T-helper 2 cell (primary cell): ENCODE measurements at places on chromosomes 16 and 17.

DNA sequence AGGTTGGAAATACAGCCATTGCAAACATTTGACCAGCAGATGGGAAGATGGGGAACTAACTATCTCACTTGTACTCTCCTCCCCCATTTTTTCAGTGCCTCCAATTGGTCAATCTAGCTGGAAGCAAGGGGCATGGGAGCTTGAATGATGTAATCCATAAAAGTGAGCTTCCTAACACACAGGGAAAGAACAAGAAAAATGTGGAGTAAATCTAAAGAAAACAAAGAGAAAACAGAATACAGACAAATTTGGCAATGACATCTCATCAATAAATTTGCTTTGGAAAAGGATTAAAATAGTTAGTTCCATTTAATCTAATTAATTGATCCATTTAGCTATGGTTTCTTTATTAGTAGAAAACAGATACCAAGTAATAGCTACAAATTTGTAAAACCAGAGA lies 592.6 kb upstream of the SOX9 start:
- DNase-seq = no peak

- no peak for DNase-seq
Measured at GRCh38 chr16:83233153-83233552, 574.6 kb upstream of the HSBP1 start.

GRCh38 chr16:71431991-71432390 lies 9.9 kb downstream of the TLE7 start:
- DNase-seq = no peak

DNA sequence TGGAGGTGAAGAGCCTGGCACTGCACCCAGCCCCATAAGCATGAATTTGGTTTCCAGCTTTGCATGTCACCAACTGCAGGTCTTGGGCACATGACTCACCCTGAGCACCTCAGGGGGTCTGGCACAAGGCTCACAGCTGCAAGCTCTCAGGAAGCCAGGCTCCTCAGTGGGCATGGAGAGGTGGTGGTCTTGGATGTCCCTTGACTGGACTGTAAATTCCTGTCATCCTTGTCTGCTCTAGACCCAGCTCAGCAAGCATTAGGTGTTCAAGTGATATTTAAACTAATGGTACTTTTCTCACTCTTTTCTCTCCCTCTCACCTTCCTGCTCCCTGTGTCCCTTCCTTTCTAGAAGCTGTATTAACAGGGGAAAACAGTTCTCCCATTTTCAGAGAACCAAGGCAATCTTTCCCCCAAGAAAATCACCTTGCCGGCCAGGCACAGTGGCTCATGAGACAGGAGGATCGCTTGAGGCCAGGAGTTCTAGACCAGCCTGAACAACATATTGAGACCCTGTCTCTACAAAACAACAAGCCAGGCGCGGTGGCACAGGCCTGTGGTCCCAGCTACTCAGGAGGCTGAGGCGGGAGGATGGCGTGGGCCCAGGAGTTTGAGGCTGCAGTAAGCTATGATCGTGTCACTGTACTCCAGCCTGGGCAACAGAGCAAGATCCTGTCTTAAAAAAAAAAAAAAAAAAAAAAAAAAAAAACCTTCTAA lies 5.1 kb upstream of the KIFC3 start:
- DNase-seq = no peak

DNA sequence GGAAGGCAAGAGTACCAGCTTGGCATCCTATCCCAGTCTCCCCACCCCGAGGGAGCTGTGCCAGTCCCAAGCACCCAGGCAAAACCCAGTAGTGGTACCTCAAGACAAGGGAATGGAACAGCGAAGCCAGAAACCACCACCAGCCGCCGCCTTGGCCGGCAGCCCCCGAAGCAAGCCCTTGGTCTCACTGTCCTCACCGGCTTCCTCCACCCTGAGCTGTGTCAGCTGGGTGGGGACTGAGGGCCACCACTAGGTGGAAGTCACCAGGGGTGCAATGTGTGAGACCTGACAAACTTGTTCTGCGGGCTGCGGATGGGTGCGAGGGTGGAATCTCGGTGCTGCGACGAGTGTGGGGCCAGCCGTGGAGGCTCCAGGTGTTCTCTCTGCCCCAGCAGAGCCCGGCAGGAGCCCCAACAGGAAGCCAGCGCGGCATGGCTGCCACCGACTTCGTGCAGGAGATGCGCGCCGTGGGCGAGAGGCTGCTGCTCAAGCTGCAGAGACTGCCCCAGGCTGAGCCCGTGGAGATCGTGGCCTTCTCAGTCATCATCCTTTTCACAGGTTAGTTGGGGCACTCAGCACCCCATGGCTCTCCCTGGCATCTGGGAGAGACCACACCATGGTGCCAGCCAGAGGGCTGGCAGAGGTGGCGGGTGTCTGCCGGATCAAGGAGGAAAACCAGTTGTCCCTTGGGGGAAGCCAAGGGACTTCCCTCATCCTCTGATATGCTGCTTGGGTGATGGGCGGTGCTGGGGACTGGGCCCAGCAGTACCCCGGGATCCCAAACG lies 6.7 kb downstream of the SMIM5 start:
- no peak for DNase-seq

GRCh38 chr17:12744298-12744697 lies 45.0 kb upstream of the ARHGAP44 start:
- no peak for DNase-seq

DNA sequence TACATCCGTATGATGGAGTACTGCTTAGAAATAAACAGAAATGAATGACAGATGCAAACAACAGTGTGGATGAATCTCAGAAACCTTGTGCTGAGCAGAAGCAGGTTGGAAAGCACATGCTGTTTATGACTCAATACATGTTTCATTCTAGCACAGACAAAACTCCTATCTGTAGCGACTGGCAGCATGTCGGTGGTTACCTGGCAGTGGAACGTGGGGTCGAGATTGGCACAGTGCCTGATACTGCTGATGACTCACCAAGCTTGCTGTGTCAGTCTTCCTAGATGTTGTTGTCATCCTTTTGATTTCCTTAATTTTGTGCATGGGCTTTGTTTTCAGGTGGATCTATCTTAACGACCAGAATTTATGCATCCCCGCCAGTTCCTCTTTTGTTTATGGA lies 62.1 kb downstream of the GAN start:
- no peak for DNase-seq

- no peak for DNase-seq
Measured at GRCh38 chr17:36679815-36680467, 78.6 kb downstream of the MRM1 start.

DNA sequence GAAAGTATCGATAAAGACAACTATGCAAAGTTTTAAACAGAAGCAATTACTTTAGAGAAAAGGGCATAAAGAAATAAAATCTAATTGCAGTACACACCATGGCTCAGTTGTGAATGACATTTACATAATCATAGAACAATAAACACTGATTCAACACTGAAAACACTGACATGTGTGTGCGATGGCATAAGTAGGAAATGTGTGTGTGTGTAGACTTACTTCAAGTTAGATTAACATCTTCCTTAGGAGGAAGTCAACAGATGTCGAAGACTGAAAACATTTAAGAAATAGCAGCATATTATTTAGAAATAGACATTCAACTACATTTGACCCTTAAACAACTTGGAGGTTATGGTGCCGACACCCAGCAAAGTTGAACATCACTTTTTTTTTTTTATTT lies 172.4 kb downstream of the STX8 start:
- DNase-seq = no peak

DNA sequence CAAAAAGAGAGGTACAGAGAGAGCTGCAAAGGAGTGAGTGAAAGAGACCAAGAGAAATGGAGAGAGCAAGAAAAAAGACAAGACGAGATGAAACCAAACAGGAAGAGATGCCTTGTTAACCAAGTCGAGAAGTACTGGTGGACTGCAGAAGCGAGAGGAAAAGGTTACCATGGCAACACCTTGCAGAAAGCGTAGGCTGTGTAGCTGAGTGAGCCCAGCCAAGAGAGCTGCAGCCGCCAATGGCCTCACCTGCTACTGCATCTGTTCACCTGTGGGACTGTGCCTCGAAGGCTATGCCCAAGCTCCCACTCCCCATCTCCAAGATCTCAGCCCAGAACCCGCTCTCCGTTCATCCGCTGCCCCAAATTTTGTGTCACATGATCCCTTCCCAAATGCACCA lies 161.3 kb downstream of the SLC39A11 start:
- DNase-seq = no peak

- peak; percentile 65 for DNase-seq
Measured at GRCh38 chr16:964356-965035, 6.3 kb downstream of the LMF1 start.

DNA sequence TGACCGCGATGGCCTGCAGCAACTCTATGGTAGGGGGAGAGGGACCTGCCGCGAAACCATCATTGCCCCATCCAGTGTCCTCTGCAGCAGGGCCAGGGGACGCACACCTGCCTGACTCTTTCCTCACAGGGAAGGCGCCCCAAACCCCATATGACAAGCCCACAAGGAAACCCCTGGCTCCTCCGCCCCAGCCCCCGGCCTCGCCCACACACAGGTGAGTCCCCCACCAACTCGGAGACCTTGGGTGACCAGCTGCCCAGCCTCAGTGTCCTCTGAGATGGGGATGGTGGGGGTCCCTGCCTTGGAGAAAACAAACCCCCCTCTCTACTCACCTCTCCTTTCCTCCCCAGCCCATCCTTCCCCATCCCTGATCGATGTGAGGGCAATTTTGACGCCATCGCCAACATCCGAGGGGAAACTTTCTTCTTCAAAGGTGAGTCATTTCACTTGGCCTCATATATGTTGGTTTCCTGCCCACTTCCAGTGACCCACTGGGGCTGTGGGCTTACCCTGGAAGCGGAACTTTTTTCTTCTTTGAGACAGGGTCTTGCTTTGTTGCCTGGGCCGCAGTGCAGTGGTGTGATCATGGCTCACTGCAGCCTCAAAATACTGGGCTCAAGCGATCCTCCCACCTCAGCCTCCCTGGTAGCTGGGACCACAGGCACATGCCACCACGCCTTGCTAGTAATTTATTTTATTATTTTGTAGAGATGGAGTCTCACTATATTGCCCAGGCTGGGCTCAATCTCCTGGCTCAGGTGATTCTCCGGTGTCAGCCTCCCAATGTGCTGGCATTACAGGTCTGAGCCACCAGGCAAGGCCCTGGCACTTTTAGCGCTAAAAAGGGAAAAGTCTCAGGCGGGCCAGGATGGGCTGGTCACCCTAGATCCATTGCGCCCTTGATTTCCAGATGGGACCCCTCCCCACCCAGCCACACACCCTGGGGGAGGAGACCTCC lies 8.0 kb upstream of the IL32 start:
- no peak for DNase-seq

DNA sequence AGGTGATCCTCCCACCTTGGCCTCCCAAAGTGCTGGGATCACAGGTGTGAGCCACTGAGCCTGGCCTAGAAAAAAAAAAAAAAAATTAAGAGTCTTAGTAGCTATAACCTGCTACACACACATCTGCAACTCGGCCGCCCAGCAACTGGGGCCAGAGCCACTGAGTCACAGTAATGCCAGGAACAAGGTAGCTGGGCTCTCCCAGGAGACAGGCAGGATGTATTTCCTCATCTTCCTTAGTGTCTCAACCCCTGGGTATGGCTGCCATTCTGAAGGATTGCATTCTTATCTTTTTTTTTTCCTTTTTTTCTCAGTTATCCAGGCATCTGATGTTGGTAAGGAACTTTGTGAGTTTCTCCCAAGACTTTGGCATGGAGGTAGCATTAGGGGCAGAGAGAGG lies 7.1 kb upstream of the PSMD3 start:
- DNase-seq = no peak

- no peak for DNase-seq
Measured at GRCh38 chr17:4586043-4586442, 1.7 kb downstream of the SMTNL2 start.

DNA sequence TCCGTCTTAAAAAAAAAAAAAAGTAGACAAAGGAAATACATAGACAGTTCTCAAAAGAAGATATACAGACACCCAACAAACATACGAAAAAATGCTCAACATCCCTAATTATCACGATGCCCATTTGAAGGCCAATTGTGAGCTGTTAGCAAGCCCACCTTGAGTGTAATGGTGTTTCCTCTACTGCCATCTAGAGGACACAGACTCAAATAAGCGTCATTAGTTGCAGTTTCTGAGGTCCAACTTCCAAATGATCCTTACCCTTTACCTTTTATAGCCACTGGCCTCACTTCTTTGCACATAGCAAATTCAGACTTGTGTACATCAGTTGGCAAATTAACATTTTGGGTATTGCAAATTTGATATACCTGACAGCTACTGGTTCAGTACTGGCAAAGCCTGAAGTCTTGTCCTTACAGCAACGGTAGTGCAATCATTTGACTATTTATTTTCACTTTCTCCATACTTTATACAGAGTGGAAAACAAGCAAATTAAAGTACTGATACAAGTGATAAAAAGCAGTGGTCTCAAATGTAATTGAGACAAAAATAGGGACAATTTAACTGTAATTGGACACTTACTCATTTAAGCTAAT lies 536.3 kb upstream of the EEF2KMT start:
- DNase-seq = no peak

- no peak for DNase-seq
Measured at GRCh38 chr16:61831351-61831917, 204.8 kb downstream of the CDH8 start.

DNA sequence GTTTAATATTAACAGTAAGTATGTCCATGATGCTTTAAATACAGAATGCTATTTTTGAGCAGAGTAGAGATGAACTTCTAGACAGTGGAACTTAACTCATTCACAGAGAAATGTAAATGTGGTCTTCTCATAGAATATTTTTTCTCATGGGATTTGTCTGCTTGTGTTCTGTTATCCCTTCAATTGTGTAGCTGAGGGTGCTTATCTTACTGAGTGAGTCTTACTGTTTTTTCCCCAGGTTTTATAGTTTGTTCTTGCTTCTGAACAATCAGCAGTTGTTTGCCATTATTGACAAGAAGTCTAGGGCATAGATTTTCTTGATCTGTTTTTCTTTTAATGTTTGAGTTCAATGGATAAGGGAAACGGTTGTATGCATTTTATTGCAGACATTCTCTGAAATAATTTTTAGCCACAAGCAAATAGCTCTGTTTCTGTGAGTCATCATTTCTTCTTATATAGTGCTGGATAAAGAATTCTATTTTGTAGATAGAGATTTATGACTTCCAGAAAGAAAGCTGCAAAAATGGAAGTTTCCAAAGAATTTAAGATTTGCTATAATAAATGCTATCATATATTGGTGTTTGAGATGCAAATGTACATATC lies 60.5 kb downstream of the NF1 start:
- DNase-seq = no peak

DNA sequence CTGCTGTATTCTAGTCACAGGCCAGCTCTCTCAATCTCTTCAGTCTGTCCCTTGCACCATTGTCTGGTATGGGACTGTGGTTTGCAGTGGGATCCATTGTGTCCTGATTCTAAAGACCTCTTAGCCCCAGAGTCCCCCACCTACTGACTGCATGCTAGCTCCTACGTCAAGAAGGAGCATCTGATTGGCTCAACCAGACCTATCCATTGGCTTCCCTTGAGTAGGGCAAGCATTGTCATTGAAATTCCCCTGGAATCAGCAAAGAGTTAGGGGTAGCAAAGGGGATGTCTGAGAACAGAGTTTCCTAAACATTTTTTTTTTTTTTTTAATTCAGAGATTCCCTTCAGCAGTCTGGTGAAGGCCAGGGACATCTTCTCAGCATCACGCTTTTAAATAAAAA lies 175.3 kb upstream of the MPHOSPH6 start:
- DNase-seq = no peak

GRCh38 chr17:46815474-46816353 lies 2.8 kb downstream of the WNT3 start:
- DNase-seq = no peak

GRCh38 chr16:81261049-81261648 lies 22.7 kb downstream of the BCO1 start:
- DNase-seq = no peak

- DNase-seq = no peak
Measured at GRCh38 chr17:7146115-7146514, 31.5 kb upstream of the ASGR2 start.

GRCh38 chr17:76805319-76805718 lies 62.9 kb upstream of the MGAT5B start:
- no peak for DNase-seq
